ENCODE measurements at places on chromosomes 6 and 20. TPM values are rescaled to one million over a fixed set of nuclear protein-coding genes. Genes with fewer than 3 reads are reported as not detected.

Gene TREML1
- total RNA-seq = 1.1 TPM

Gene FKBP1C
- 0.20 TPM for total RNA-seq

Gene SLC2A10
- 19.5 TPM for total RNA-seq

Gene MEA1
- total RNA-seq = 106 TPM

Gene STK35
- total RNA-seq = 11.1 TPM

Gene VGLL2
- 0.11 TPM for total RNA-seq

Gene ATP6V1G2
- 63.3 TPM for total RNA-seq

Gene MLN
- 0.39 TPM for total RNA-seq

Gene RIN2
- total RNA-seq = 49.6 TPM

Gene NRN1
- 43.9 TPM for total RNA-seq

Gene KHDC1
- 5.0 TPM for total RNA-seq

Gene GFRA4
- not detected for total RNA-seq

Gene ID4
- 109 TPM for total RNA-seq

Gene LST1
- total RNA-seq = 15.2 TPM

Gene ZDHHC14
- 12.3 TPM for total RNA-seq

GRCh38 chr20:53530440-53530839 lies 63.2 kb downstream of the ZNF217 start:
- no peak for DNase-seq

- DNase-seq = no peak
Observed at GRCh38 chr6:44867571-44868334, 460.4 kb upstream of the RUNX2 start.

DNA sequence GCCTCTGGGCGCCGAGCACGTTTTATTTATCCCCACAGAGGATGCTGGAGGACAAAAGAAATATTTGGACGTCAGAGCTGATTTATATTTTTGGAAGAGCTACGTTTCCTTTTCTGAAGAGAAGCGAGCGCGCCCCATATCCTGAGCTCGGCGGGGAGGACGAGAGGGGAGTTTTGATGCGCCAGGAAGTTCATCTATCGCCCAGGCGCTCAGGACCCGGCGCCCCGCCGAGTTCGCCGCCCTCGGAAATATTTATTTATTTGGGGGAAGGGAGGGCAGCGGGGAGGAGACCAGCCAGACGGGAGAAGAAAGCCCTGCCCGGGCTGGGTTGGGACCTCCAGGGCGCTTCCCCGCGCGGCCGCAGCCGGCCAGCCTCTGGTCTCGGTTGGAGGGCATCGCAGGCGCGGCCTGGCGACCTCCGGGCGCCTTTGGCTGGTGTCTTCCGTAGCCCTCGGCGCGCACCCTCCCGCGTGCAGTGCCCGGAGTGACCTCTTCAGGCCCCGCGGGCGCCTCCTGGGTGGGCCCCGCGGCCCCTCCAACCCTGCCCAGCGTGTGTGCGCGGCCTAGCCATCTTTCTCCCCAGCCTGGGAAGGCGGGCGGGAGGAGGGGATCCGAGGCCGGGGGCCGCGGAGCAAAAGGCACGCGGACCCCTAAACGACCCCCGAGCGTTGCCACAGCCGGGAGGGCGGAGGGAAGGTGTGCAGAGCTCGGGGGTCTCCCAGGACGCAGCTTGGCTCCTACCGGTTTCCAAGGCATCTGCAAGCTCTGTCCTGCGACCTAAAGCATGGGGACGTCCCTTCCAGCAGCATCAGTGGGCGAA lies 5.4 kb upstream of the FOXF2 start:
- no peak for DNase-seq

DNA sequence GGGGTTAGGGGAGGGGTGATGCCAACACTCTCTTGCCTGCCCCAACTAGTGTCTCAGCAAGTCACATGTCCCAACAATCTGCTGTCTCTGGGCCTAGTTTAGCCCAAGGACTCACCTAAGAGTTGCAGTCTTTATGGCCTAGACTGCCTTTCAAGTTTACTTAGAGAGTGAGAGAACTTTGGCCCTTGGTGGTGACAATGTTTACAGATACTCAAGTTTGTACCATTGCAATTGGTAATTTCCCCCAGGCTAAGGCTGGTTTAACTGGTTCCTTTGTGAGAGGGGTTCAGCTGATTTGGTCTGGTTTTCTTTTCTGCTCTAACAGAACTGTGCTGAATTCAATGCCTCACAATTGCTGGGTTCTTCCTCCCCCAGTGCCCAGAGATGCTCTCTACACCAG lies 1279.9 kb upstream of the EYS start:
- DNase-seq = no peak

DNA sequence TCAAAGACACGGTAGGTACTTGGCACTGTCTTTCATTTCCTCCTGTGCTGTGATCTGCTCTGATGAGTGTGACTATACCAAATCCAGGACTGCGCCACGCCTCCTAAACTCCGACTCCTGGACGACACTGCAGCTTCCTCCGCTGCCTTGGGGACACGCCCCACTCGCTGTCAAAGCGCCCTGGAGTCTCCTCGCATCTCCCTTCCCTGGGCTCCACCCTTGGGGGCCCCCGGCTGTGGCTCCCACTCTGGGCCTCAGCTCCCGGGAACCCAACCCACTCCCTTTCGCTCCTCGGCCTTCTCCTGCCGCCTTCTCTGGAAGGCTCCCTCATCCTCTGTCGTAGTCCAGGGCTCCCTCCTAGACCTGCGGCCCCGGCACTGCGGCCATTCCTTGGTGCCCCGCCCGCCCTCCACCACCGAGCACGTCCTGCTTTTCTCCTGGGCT lies 61.2 kb downstream of the RSPH3 start:
- DNase-seq = no peak

- DNase-seq = no peak
Observed at GRCh38 chr20:59744756-59745155, 140.4 kb downstream of the PHACTR3 start.

DNA sequence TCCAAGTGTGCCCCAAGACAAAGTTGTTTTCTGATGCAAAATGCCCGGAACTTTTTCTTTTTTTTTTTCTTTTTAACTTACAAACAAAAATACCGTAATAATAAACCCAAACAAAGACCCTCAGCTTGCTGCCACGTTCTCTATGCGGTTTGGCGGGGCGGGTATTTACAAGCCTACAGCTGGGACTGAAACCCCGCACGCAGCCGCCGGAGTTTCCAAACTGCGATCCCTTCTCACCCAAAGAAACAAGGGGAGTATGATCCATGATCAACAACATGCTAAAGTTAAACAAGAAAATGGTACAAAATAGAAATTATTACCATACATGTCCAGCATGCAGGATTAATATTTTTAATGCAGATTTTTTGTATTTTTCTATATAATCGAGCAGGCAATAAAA lies 2.1 kb downstream of the MAFB start:
- DNase-seq = no peak

- DNase-seq = peak; percentile 17
Observed at GRCh38 chr6:154509421-154510143, 903 bp downstream of the CNKSR3 start.

GRCh38 chr6:31734247-31734820 lies 2.0 kb downstream of the CLIC1 start:
- DNase-seq = no peak

DNA sequence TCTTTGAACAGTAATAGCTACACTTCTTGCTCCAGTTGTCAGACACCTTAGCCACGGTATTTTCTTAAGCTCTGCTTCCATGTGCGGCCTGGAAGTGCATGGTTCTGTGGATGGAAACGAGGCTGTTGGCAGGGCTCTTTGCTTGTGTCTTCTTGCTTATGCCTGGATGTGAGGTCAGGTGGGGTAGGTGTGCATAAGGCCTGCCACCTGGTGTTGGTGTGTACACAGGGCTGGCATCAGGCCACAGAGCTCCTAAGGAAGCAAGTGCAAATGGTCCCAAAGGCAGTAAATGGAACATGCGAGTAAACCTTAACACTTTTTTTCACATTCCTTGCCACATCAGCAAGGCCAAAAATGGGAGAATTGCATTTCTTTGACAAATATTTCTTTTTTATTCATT lies 158.1 kb upstream of the GMDS start:
- DNase-seq = no peak

GRCh38 chr6:71364889-71365542 lies 76.4 kb downstream of the OGFRL1 start:
- DNase-seq = no peak

DNA sequence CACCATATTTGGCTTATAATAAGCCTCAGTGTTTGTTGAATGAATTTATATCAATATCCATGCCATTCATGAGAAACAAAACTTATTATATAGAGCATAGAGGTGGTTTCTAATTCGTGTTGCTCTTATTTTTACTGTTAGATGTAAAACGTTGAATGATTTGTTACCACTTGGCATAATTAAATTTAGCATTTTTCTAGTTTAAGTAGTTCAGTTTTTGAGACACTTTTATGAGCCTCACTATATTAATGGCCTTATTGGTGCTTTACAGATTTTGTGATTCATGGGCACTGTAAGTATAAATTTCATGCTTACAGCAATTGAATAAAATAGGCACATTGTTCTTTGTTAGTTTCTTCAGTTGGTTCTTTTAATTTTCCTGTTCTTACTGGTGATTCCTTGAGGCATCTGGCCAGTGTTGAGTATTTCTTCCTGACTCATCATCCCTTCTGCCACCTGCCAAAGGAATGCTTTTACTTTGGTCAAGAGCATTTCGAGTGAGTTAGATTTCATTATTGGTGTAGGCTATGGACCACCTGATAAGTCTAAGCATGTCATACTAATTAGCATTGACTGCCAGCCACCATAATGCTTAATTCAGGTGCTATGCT lies 34.8 kb downstream of the CDKAL1 start:
- no peak for DNase-seq

DNA sequence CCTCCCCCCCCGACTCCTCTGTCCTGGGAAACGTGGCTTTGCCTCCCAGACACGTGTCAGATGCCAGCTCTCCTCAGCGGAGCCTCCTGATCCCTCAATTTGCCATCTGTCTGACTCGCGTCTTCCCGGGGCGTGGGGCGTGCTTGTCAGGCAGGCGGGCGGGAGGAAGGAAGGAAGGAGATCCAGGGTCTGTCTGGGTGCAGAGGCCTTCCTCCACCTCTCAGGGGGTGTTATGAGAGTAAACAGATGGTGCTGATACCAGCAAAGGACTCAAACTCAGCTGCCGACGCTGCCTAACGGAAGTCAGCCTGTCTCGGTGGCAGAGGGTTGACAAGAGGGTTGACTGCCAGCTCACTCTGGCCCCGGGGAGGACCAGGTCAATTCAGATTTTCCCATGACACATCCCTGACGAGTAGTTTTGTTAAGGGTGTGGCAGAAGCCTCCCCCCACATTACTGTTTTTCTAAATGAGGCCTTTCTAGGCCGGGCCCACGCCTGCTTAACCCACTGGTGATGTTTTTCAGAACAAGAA lies 17.0 kb downstream of the UQCC2 start:
- no peak for DNase-seq

DNA sequence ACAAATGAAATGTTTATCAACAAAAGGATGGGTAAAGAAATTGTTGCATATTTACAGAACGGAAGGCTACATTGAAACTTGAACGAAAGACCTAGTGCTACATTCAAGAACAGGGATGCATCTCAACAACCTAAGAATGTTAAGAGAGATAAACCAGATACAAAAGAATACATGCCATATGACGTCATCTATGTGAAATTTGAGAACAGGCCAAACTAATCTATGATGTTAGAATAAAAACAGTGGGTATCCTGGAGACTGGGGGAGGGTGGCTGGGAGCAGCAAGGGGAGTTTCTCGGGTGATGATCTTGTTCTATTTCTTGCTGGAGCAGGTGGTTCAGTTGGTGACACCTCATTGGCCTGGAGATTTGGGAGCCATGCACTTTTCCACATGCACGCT lies 81.5 kb downstream of the SULF2 start:
- DNase-seq = no peak

DNA sequence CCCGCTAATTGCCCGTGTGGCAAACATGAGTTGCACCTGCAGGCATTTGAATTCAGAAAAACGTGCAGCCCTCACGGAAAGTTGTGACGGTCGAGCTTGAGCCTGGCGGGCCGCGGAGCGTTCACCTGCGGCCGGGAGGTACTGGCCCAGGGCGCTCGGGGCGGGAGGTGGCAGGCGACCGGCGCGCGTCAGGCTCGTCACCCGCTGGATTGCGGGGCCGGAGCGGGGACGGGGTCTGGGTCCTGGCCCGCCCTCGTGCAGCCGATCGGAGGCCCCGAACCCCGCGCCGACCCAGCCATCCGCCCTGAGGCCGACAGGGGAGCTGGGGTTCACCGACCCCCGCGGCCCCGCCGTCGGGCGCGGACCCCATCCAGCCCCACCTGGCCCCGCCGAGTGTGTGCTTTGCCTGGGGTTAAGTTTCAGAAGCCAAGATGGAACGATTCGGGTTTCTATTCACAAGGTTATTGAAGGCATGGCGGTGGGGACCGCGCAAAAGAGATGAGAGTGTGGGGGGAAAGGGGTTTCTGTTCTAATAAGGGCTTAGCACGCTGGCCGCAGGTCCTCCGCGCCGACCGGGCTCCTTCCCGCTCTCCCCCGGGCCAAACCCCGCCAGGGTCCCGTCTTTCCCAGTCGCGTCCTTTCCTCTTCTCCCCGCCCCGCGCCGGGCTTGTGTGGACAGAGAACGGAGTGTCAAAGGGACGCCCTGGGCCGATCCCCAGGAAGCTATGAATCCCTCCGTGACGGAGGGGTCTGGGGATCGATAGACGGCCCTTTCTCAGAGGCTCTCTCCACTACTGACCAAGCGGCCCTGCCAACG lies 1.6 kb upstream of the HEY2 start:
- DNase-seq = no peak

GRCh38 chr6:18491308-18492045 lies 104.3 kb downstream of the RNF144B start:
- DNase-seq = no peak

DNA sequence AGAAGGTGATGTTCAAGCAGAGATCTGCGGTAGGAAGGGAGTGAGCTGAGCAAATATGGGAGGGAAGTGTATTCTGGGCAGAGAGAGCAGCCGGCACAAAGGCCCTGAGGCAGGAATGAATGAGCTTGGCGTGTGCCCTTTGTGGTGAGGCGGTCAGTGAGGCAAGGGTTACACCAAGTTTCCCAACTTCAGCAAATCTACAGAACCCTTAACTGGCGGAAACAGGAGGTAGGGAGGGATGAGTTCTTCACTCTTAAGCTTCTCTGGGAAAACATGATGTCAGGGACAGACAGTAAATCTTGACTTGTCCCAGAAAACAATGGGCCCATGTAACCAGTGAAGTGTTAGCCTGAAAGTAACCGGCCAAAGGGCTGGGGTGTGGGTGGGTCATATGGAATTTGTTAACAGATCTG lies 97.1 kb upstream of the PTPN1 start:
- DNase-seq = no peak

GRCh38 chr6:72620871-72621290 lies 983 bp upstream of the KCNQ5 start:
- no peak for DNase-seq

DNA sequence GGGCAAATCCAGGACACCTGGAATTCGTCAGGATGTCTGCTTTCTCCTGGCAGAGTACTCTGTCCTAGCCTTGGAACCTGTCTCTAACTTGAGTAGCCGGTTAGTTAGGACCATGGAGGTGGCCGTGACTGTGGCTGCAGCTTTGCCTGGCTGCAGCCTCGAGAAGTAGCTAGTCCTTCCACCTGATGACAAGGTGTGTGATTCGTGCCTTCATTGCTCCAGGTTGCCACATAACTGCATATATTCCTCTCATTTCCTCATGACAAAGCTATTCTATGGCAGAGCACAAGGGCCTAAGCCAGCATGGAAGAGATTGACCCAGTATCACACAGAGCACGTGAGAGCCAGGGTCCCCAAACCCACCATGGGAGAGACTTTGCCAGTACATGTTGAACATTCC lies 39.8 kb upstream of the KIF25 start:
- DNase-seq = no peak

GRCh38 chr20:61846741-61847419 lies 218.8 kb downstream of the TAF4 start:
- DNase-seq = no peak

- no peak for DNase-seq
Observed at GRCh38 chr20:18394363-18394762, 72.5 kb downstream of the DZANK1 start.
